ENCODE measurements at places on chromosomes 5 and 9. TPM values are rescaled to one million over a fixed set of nuclear protein-coding genes. Genes with fewer than 3 reads are reported as not detected.

Gene NFIL3
- polyA plus RNA-seq, result 8.4 TPM

Gene AFF4
- polyA plus RNA-seq, result 6.9 TPM

Gene FOXD4L5
- not detected for polyA plus RNA-seq

Gene SH3PXD2B
- polyA plus RNA-seq, result 16.2 TPM

Gene SERF1A
- 3.1 TPM for polyA plus RNA-seq

Gene SPINK1
- 0.17 TPM for polyA plus RNA-seq

Gene SUSD3
- polyA plus RNA-seq, result 0.18 TPM

Gene CCDC192
- not detected for polyA plus RNA-seq

Gene SVEP1
- polyA plus RNA-seq, result not detected

Gene SPINK4
- polyA plus RNA-seq, result not detected

Gene AK8
- 0.16 TPM for polyA plus RNA-seq

Gene TMEM171
- polyA plus RNA-seq, result 9.6 TPM

All from foreskin keratinocyte (primary cell).